ENCODE measurements at places on chromosomes 13 and 19.
A peak's percentile ranks its signal among the peaks of the same experiment; 100 is the strongest.

DNA sequence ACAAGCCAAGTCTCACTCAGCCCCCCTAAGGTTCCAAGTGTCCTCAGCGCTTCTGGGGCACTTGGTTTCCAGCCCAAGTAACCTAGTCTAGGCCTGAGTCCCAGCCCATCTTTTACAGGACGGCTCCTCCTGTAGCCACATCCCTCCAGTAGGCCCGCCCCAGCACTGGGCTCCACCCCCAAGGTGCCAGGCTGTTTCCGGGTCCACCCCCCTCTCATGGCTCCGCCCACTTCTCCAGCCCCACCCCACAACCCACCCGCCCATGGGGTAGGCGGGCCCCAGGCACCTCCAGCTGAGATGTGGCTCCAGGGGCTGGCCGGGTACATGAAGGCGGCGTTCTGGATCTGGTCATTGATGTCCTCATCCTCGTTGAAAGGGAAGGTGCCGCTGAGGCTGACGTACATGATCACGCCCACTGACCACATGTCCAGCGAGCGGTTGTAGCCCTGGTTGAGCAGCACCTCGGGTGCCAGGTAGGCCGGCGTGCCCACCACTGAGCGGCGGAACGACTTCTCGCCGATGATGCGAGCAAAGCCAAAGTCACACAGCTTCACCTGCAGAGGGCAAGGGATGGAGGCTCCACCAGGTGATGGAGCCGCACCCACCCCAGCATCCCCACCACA is 17.2 kb upstream of the DACT3 start:
- peaks cover 18% of the 10 kb centered on the region for H3K36me3 ChIP-seq
- H3K27ac ChIP-seq, result no peak overlapping the region
- H3K4me3 ChIP-seq, result no peak overlapping the region
- H3K27me3 ChIP-seq, result no peaks in the 10 kb centered on the region
- no peak for DNase-seq

GRCh38 chr13:50404116-50404515 is 388.9 kb downstream of the KCNRG start:
- no peaks in the 10 kb centered on the region for H3K36me3 ChIP-seq
- no peaks in the 10 kb centered on the region for H3K27me3 ChIP-seq
- no peak overlapping the region for H3K4me3 ChIP-seq
- no peak for DNase-seq
- no peaks in the 10 kb centered on the region for H3K4me1 ChIP-seq
- H3K27ac ChIP-seq, result no peak overlapping the region

DNA sequence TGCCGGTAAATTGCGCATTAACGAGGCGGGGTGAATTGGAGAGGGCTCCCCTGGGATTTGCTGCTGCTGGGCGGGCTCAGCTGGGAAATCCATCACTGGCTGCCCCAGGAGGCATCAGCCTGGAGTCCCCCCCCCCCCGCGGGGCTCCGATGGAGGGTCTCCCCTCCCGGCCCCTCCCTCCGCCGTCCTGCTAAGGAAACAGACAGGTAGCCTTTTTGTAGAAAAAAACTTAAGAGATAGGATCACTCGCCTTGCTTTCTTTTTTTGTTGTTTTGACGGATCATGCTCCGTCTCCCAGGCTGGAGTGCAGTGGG is 6.8 kb downstream of the TLE6 start:
- H3K4me1 ChIP-seq, result peaks cover 10% of the 10 kb centered on the region
- H3K4me3 ChIP-seq, result no peak overlapping the region
- no peaks in the 10 kb centered on the region for H3K27me3 ChIP-seq

- H3K27me3 ChIP-seq, result no peaks in the 10 kb centered on the region
- H3K36me3 ChIP-seq, result no peaks in the 10 kb centered on the region
- no peak overlapping the region for H3K27ac ChIP-seq
- no peak overlapping the region for H3K4me3 ChIP-seq
Measured at GRCh38 chr19:5003781-5004180, 34.9 kb downstream of the KDM4B start.

- no peak for DNase-seq
- H3K4me1 ChIP-seq, result no peaks in the 10 kb centered on the region
- no peaks in the 10 kb centered on the region for H3K27me3 ChIP-seq
- H3K36me3 ChIP-seq, result peaks cover 8% of the 10 kb centered on the region
Measured at GRCh38 chr19:16207063-16207462, 9.4 kb downstream of the AP1M1 start.

DNA sequence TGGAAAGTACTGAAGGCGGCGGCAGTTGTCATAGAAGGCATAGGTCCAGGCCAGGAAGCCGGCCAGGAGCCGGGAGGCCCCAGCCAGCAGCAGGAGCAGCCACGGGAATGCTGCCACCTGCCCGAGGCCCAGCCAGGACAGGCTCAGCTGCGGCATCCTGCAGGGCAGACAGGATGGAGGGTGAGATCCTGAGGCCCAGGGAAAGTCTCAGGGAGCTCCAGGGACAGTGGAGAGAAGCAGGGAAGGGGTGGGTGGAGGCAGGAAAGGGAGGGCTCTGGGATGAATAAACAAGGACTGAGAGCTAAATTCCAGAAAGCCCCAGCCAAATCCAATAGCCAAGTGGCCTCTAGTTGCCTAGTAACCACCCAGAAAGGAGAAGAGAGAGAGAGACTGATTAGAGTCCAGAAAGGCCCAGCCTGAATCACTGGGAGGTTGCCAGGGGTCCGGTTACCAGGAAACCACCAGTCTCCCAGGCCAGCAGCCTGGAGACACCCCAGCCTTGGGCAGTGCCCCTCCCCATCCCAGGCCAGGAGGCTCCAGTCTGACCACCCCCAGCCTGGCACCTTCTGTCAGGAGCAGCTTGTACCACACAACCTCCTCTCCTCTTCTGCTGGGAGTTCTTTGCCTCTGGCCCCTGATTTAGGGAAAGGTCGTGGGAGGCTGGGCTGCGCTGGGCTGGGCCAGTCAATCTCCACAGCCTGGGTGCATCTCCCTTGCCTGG is 7.5 kb upstream of the OR10H5 start:
- H3K4me1 ChIP-seq, result no peaks in the 10 kb centered on the region
- DNase-seq, result no peak

DNA sequence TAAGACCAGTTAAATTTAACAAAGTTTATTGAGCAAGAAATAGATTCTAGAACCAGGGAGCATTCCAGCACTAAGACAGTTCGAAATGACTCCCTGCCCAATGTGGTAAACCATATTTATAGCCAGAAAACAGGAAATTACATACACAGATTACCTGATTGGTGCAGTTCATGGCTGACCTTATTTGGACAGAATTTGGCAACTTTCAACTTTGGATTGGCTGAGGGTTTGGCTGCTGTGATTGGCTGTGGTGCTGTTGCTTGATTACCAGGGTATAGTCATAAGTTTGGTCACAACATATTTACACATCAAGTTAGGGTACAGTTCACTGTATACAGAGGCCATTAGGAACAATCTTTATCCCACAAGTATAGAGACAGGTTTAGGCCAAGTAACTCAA is 984.8 kb upstream of the MIR17HG start:
- DNase-seq, result no peak
- no peak overlapping the region for H3K27ac ChIP-seq
- no peaks in the 10 kb centered on the region for H3K4me1 ChIP-seq
- H3K27me3 ChIP-seq, result no peaks in the 10 kb centered on the region
- no peaks in the 10 kb centered on the region for H3K36me3 ChIP-seq

DNA sequence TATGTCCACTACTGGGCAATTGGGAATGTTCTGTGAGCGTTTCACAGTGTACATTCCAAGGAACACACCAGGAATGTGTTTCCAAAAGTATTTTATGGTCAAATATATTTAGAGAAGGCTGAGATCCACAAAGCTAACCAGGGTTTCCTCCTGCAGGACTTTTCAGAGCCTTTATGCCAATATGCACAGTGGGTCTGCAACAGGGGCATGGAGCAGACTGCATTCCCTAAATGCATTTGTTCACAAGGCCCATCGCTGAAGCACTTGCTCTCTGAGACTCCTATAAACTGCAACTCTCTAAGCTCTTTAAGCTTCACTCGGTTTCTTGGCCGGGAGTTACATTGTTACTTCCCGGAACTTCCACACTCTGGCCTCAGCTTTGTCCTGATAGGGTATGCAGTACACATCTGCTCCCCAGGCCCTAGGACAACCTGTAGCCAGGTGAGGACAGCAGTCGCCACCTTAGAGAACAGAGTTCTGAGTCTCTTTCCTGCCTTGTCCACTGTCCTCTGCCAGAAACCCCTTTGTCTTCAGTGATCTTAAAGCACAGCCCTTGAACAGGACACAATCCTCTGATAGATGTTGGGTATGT is 33.5 kb downstream of the FBN3 start:
- no peak overlapping the region for H3K27ac ChIP-seq
- H3K4me1 ChIP-seq, result no peaks in the 10 kb centered on the region
- DNase-seq, result no peak

- H3K27ac ChIP-seq, result no peak overlapping the region
- peaks cover 2% of the 10 kb centered on the region for H3K36me3 ChIP-seq
- H3K27me3 ChIP-seq, result no peaks in the 10 kb centered on the region
- no peak for DNase-seq
Measured at GRCh38 chr19:4866595-4867424, 657 bp downstream of the PLIN3 start.

- no peak overlapping the region for H3K4me3 ChIP-seq
- H3K4me1 ChIP-seq, result no peaks in the 10 kb centered on the region
- H3K36me3 ChIP-seq, result no peaks in the 10 kb centered on the region
- H3K27me3 ChIP-seq, result no peaks in the 10 kb centered on the region
- no peak overlapping the region for H3K27ac ChIP-seq
Measured at GRCh38 chr13:70424428-70424827, 316.2 kb upstream of the KLHL1 start.

GRCh38 chr19:10027158-10027997 is 14.1 kb downstream of the RDH8 start:
- no peak overlapping the region for H3K4me3 ChIP-seq
- DNase-seq, result peak; percentile 97
- no peaks in the 10 kb centered on the region for H3K36me3 ChIP-seq
- peaks cover 1% of the 10 kb centered on the region for H3K4me1 ChIP-seq

- H3K4me3 ChIP-seq, result peak overlapping the region; percentile 32
- 0 out of 2 replicates have a peak, but pooled peaks cover 1% of the 10 kb centered on the region for H3K4me1 ChIP-seq
- no peak overlapping the region for H3K27ac ChIP-seq
- H3K36me3 ChIP-seq, result no peaks in the 10 kb centered on the region
- no peak for DNase-seq
Measured at GRCh38 chr19:52600639-52601024, 30.5 kb downstream of the ZNF701 start.

DNA sequence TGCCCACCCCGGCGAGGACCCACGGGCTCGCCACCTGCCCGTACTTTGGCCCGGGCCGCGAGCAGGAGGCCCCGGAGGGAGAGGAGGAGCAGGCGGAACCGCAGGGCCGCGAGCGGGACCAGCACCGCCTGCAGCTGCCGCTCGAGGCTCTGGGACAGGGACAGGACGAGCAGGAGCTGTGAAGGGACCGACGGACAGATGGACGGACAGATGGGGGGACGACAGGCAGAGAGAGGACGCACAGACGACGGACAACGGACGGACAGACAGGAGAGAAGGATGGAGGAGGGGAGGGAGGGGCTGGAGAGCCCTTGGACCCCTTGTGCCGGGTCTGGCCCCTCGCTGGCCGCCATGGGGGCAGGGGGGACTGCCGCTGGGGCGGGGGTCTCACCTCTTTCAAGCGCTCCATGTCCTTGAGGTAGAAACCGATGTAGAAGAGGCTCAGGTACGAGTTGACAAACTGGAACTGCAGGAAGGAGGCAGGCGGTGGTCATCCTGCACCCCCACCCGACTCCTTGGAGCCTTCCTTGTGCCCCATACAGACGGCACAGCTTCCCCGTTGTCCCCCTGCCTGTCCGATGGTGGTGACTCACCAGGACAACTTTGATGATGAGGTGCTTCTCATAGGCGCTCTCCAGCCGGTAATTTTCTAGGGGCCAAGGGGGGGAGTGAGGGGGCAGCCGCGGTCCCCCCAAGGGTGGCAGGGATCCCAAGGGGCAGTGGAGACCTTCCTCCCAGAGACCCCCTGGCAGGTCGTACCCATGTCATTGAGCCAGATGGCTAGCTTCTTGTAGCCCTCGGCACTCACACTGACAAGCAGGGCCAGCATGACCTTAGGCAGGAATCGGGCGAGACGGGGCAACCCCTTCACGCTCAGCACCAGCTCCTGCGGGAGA is 5.0 kb downstream of the ANO8 start:
- DNase-seq, result no peak
- peak overlapping the region; percentile 34 for H3K4me3 ChIP-seq
- peaks cover 13% of the 10 kb centered on the region for H3K4me1 ChIP-seq
- H3K27me3 ChIP-seq, result no peaks in the 10 kb centered on the region
- H3K36me3 ChIP-seq, result peaks cover 4% of the 10 kb centered on the region
- H3K27ac ChIP-seq, result no peak overlapping the region

- H3K27me3 ChIP-seq, result no peaks in the 10 kb centered on the region
- H3K36me3 ChIP-seq, result no peaks in the 10 kb centered on the region
- H3K4me3 ChIP-seq, result no peak overlapping the region
- H3K4me1 ChIP-seq, result peaks cover 1% of the 10 kb centered on the region
- no peak for DNase-seq
Measured at GRCh38 chr19:16470541-16470910, 1.2 kb downstream of the EPS15L1 start.

GRCh38 chr19:435056-435706 is 25.7 kb downstream of the SHC2 start:
- H3K4me3 ChIP-seq, result no peak overlapping the region
- no peaks in the 10 kb centered on the region for H3K36me3 ChIP-seq
- no peak for DNase-seq
- no peak overlapping the region for H3K27ac ChIP-seq

DNA sequence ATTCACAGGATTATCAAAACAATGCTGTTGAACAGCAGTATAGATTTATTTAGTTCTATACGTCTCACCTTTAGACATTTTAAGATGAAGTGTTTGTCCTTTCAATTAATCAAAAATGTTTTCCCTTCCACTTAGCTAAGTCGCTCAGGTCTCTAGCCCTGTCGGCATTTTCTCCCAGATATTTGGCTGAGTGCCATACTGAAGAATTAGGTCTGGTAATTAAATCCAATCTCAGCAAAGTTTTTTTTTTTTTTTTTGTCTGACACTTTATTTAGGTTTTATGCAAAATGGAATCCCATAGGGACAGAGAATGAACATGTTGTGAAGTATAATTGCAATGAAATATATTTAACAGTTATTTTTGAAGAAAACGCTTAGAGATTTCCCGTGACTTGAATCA is 44.1 kb downstream of the RFC3 start:
- no peaks in the 10 kb centered on the region for H3K27me3 ChIP-seq
- no peak for DNase-seq
- H3K4me3 ChIP-seq, result no peak overlapping the region
- H3K4me1 ChIP-seq, result no peaks in the 10 kb centered on the region

- peaks cover 3% of the 10 kb centered on the region for H3K4me1 ChIP-seq
- H3K27me3 ChIP-seq, result no peaks in the 10 kb centered on the region
- peak; percentile 18 for DNase-seq
- no peak overlapping the region for H3K4me3 ChIP-seq
- H3K36me3 ChIP-seq, result no peaks in the 10 kb centered on the region
- H3K27ac ChIP-seq, result no peak overlapping the region
Measured at GRCh38 chr13:45678282-45678681, 23.8 kb upstream of the CBY2 start.

DNA sequence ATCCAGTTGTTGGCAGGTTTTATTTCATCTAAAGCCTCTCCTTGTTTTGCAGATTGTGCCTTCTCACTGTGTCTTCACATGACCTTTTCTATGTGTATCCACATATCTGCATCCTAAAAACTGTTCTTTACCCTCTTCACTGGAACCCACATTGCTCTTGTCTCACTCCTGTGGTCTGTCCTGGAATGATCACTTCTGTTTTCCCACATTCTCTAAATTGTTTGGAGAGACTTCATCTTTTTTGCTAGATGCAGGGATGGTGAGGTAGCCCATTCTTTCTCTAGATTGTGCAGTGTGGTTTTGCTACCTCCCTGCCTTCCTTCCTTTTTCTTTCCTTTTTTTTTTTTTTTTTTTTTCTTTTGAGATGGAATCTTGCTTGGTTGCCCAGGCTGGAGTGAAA is 608.6 kb upstream of the MIR17HG start:
- no peak overlapping the region for H3K27ac ChIP-seq
- no peaks in the 10 kb centered on the region for H3K27me3 ChIP-seq
- H3K4me1 ChIP-seq, result no peaks in the 10 kb centered on the region
- no peak for DNase-seq
- no peak overlapping the region for H3K4me3 ChIP-seq

Data from iPS DF 6.9 (cell line).